ENCODE measurements at places on chromosomes 3 and 15. TPM values are rescaled to one million over a fixed set of nuclear protein-coding genes. Genes with fewer than 3 reads are reported as not detected.

Gene UBR1
- 18.4 TPM for polyA plus RNA-seq

Gene IMPG2
- 0.40 TPM for polyA plus RNA-seq

Gene ISG20
- 1.6 TPM for polyA plus RNA-seq

Gene SPINT1
- 73.3 TPM for polyA plus RNA-seq

DNA sequence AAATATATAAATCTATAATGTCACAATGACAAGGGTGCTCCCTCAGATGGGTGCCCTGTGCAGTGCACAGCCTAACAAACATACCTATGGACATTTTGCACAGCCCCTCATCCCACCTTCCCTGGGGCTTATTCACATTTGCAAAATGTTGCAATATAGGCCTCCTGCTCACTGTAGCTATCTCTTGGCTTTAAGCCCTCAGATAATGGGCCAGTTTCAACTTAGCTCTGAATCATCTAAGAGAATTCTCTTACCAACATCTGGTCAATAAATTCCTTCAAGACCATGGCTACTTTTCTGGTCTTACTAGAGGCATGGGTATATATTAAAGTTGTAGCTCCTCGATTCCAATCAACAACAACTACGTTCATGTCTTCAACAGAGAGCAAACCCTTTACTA, 17.9 kb downstream of the LIPH start:
- DNase-seq, result no peak

- DNase-seq, result no peak
These were observed 300.9 kb downstream of the MCTP2 start for GRCh38 chr15:94532226-94532625.

GRCh38 chr3:188171682-188172467, 17.9 kb downstream of the LPP start:
- no peak for DNase-seq

GRCh38 chr15:60423537-60423936, 25.8 kb upstream of the ANXA2 start:
- no peak for DNase-seq

GRCh38 chr3:11544412-11545181, 99.1 kb downstream of the VGLL4 start:
- DNase-seq, result no peak

Data from left renal cortex interstitium (tissue), 4 donors.